ENCODE measurements at places on chromosomes 11 and 22.

DNA sequence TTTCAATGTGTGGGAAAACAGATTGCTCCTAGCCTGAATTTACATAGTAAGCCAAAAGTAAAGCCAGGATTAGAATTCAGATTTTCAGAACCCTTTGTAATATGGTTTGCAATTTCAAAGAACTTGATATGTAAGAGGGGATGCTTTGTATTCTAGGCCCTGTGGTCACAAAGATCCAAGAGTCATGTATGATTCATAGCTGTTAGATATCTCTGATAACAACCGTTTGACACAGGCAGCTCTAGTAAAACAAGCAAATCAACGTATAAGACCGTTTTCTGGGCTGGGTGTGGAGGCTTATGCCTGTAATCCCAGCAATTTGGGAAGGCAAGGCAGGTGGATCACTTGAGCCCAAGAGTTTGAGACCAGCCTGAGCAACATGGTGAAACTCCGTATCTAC lies 79.6 kb downstream of the EMSY start:
- DNase-seq = no peak

GRCh38 chr11:22076271-22076930 lies 116.5 kb upstream of the ANO5 start:
- no peak for DNase-seq

DNA sequence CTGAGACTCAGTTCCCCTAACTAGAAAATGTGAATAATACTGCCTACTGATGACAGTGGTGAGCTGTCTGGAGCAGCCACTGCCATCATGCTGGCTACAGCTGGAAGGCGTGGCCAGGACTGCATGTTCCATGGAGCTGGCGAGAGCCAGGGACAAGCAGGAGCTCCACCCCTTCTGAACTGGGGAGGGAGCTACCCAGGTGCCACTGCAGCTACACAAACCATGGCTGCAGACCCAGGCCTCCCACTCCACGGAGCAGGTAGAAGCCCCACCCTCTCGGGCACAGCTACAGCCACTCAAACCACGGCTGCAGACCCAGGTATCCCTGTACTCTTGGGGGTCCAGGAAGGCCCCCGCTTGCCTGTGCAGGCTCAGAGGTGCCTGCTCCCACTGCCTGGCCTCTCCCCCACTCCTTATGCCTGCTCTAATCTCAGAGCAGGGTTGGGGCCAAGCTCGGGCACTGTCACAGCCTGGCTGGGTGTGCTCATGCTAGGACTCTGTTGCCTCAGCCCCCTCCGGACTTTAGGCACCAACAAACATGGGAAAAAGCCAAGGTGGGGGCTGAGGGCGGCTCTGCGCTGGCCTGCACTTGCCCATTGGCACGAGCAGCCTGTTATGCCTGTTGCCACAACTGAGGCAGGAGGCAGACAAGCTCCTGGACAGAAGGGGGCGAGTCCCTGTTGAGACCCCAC lies 51.7 kb downstream of the RAB30 start:
- no peak for DNase-seq

DNA sequence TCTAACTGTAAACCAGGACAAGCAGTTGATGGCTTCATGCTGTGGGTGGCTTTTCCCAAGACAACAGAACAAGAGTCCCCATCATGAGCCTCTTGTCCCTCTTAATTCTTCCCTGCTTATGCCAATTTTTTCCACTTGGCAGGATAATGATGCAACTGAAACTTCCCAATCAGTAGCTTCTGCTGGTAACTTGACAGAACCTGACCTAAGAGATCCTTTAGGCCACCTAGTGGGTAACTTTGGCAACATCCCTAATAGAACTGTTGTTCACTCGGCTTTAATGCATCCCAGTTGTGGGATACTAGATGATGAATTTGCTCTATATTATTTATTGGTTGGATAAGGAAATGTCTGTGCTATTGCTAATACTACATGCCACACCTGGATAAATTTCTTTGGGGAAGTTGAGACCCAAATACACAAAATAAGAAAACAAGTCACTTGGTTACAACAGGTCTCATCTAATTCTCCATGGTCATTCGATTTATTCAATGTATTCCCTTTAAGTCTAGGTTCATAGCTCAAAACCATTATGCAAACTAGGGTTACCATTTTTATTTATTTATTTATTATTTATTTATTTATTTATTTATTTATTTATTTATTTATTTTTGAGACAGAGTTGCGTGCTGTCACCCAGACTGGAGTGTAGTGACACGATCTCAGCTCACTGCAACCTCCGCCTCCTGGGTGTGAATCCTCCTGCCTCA lies 41.4 kb upstream of the NFAM1 start:
- DNase-seq = peak; percentile 74

DNA sequence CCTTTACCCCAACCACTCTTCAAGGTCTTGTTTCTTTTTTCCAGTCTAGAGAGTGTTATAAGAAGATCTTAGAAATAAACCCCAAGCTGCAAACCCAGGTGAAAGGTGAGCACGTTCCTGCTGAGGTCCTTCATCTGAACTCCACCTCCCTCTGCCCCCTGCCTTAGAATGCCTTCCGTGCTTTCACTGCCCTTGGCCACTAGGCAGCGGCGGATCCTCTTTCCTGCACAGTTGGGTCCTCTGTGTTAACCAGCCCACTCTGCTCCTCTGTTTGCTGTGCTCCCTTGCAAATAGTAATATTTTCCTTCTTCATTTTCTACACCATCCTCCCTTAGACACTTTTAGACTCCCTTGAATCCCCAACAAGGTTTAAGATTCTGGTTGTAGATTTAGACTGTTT lies 24.3 kb downstream of the TTC12 start:
- DNase-seq = no peak

- peak; percentile 2 for DNase-seq
Observed at GRCh38 chr22:40529821-40530220, 106.7 kb downstream of the MRTFA start.

DNA sequence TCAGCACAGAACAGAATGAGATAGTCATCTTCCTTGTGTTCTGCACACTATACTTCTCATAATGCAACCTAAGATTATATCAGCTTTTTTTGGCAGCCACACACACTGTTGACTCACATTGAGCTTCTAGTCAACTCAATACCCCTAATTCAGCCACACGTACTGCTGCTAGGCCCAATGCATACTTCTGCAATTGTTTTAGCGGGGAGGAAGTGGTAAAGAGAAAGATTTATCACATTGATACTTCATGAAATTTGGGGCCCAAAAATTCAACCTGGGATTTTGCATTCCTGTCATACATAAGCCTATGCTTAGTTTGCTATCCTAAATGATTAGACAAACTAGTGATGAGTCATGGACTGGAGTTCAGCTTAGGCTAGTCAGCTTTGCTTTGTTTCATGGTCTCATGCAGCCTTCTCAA lies 8.6 kb upstream of the UPB1 start:
- peak; percentile 66 for DNase-seq

GRCh38 chr22:17724678-17725499 lies 49.4 kb downstream of the BID start:
- no peak for DNase-seq

Data from suppressor macrophage (primary cell).